ENCODE measurements at places on chromosomes 12 and 14. TPM values are rescaled to one million over a fixed set of nuclear protein-coding genes. Genes with fewer than 3 reads are reported as not detected.

Gene SLC16A7
- polyA plus RNA-seq, result 6.9 TPM

Gene EXOC3L4
- polyA plus RNA-seq, result not detected

Gene ARID4A
- 13.2 TPM for polyA plus RNA-seq

Gene PRH2
- not detected for polyA plus RNA-seq

Gene RIN3
- polyA plus RNA-seq, result 54.6 TPM

Gene KLRK1
- 1.3 TPM for polyA plus RNA-seq

Gene DNAJC22
- polyA plus RNA-seq, result not detected

Gene ERBB3
- not detected for polyA plus RNA-seq

Gene CLEC4A
- 297 TPM for polyA plus RNA-seq
